ENCODE measurements at places on chromosomes 6 and 20. TPM values are rescaled to one million over a fixed set of nuclear protein-coding genes. Genes with fewer than 3 reads are reported as not detected.

FERMT1 gene
- polyA plus RNA-seq = 4.2 TPM

PTP4A1 gene
- 21.1 TPM for polyA plus RNA-seq

GPSM3 gene
- 9.8 TPM for polyA plus RNA-seq

MYMX gene
- 5.3 TPM for polyA plus RNA-seq

EDN3 gene
- polyA plus RNA-seq = 0.24 TPM

UNC93A gene
- 0.39 TPM for polyA plus RNA-seq

FAM83B gene
- 0.66 TPM for polyA plus RNA-seq

HSPA12B gene
- 3.5 TPM for polyA plus RNA-seq

WFDC5 gene
- not detected for polyA plus RNA-seq

CFAP61 gene
- 0.08 TPM for polyA plus RNA-seq

CD40 gene
- 19.6 TPM for polyA plus RNA-seq

SLC17A2 gene
- polyA plus RNA-seq = not detected

ADGRG6 gene
- polyA plus RNA-seq = 1.1 TPM

SLC22A23 gene
- 15.8 TPM for polyA plus RNA-seq

HLA-A gene
- polyA plus RNA-seq = 560 TPM

DDO gene
- not detected for polyA plus RNA-seq

STK35 gene
- polyA plus RNA-seq = 24.9 TPM

GPANK1 gene
- 30.2 TPM for polyA plus RNA-seq

ESR1 gene
- 0.03 TPM for polyA plus RNA-seq

OR12D3 gene
- polyA plus RNA-seq = not detected

ENPP5 gene
- 5.1 TPM for polyA plus RNA-seq

SERAC1 gene
- polyA plus RNA-seq = 7.3 TPM

PDE10A gene
- 1.1 TPM for polyA plus RNA-seq

ACSS1 gene
- polyA plus RNA-seq = 3.4 TPM

PAK5 gene
- 0.49 TPM for polyA plus RNA-seq

BPIFA1 gene
- polyA plus RNA-seq = not detected

ULBP1 gene
- polyA plus RNA-seq = 0.32 TPM

TMEM217 gene
- polyA plus RNA-seq = 1.1 TPM

FOXS1 gene
- 0.47 TPM for polyA plus RNA-seq

YIPF3 gene
- polyA plus RNA-seq = 284 TPM

TFAP2C gene
- 2.8 TPM for polyA plus RNA-seq

TOX2 gene
- polyA plus RNA-seq = 2.5 TPM

CTCFL gene
- polyA plus RNA-seq = 0.30 TPM

TP53TG5 gene
- polyA plus RNA-seq = not detected

CALHM5 gene
- 0.05 TPM for polyA plus RNA-seq

FOXQ1 gene
- 0.03 TPM for polyA plus RNA-seq

AHI1 gene
- 3.5 TPM for polyA plus RNA-seq

PLG gene
- polyA plus RNA-seq = not detected

PGC gene
- 0.25 TPM for polyA plus RNA-seq

VIP gene
- polyA plus RNA-seq = not detected

TCF19 gene
- 12.5 TPM for polyA plus RNA-seq

HLA-DRA gene
- 6.2 TPM for polyA plus RNA-seq

MYCT1 gene
- polyA plus RNA-seq = 0.42 TPM

RBPJL gene
- 1.3 TPM for polyA plus RNA-seq

HDGFL1 gene
- polyA plus RNA-seq = not detected

APMAP gene
- 31.3 TPM for polyA plus RNA-seq

COL21A1 gene
- 1.6 TPM for polyA plus RNA-seq

TUBE1 gene
- 5.5 TPM for polyA plus RNA-seq

COL10A1 gene
- polyA plus RNA-seq = not detected

TTBK1 gene
- 0.53 TPM for polyA plus RNA-seq

TMEM14C gene
- polyA plus RNA-seq = 125 TPM

TMEM244 gene
- polyA plus RNA-seq = not detected

KIAA0408 gene
- polyA plus RNA-seq = 3.3 TPM

RFX6 gene
- not detected for polyA plus RNA-seq

PROKR2 gene
- polyA plus RNA-seq = 9.5 TPM

FAM83C gene
- not detected for polyA plus RNA-seq

LY6G6C gene
- polyA plus RNA-seq = 0.23 TPM

SLC17A1 gene
- polyA plus RNA-seq = not detected

THBS2 gene
- 14.5 TPM for polyA plus RNA-seq
